Stimulated activated CD4-positive, alpha-beta T cell treated with anti-CD3 and anti-CD28 coated beads, Interleukin-4, amount 100 ng/mL, for 4 hours (primary cell): ENCODE measurements at places on chromosomes 13 and 19.

DNA sequence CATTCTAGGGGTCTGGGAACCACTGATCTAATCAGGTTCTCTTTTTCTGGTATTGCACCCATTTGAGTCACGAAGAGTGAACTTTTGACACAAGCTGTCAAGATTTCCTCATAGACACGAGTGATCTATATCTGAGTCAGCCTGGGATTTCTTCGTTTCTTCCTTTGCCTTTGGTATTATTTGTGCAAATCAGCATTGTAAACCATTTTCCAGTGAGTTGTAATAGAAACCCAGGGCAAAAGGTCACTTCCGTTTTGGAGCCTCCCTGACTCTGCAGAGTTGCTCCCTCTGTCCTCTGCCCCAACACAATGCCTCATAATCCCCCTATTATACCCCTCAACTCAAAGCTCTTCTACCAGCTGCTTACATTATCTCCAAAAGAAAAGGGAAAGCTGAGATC, 615.1 kb downstream of the EFNB2 start:
- DNase-seq = no peak

GRCh38 chr13:19283836-19284235, 102.2 kb upstream of the TUBA3C start:
- no peak for DNase-seq

GRCh38 chr13:38255600-38255999, 94.1 kb upstream of the UFM1 start:
- no peak for DNase-seq

- no peak for DNase-seq
Measured at GRCh38 chr19:14061751-14062557, at the start of gene PALM3. Gene PALM3, minus strand, starts transcription at chr19:14062076. Its CDS starts 96 bp downstream, at chr19:14061980.

- DNase-seq = no peak
Measured at GRCh38 chr13:98648686-98649085, 71.8 kb upstream of the STK24 start.

GRCh38 chr13:82344867-82345266, 1537.4 kb downstream of the SLITRK1 start:
- DNase-seq = no peak

GRCh38 chr19:29908963-29909944, 32.8 kb upstream of the URI1 start:
- no peak for DNase-seq

DNA sequence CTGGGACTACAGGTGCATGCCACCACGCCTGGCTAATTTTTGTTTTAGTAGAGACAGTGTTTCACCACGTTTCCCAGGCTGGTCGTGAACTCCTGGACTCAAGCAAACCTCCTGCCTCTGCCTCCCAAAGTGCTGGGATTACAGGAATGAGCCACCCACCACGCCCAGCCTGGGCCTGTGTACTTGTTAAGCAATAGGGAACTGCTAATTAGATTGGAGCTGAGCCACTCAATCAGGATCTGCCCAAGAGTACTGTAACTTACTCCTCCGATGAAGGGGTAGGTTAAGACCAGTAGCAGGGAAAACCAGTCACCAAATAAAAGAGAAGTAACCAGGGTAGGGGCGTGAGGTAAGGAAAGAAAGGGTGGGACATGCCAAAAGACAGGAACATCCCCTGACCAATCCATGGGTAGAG, 2.3 kb downstream of the DDX39A start:
- no peak for DNase-seq

GRCh38 chr13:111201304-111201940, 86.3 kb downstream of the ARHGEF7 start:
- DNase-seq = no peak

DNA sequence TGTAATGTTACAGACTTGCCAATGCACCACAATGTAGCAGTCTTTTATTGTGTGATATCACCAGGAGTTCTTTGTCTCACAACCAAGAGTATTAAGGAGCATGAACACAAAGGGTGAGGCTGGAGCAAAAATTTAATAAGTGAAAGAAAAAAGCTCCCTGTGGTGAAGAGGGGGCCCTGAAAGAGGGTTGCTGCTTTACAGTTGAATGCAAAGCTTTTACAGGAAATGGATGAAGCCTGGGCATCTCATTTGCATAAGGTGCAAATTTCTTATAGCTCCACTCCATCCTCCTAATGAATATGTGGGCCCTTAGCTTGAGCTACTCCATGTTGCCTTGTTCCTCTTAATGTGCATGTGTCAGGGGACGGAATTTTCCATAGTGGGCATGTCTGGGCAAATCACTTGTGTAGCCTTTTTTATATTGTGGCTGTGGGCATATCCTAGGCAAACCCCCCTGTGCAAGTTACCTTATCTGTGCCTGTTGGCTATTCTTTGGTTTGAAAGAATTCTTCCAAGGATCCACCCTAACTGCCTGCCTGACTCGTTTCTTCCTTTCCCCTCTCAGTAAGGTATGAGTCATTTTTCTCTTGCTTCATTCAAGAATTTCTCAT, 45.3 kb upstream of the TRPC4 start:
- no peak for DNase-seq

- DNase-seq = no peak
Measured at GRCh38 chr13:108595436-108596274, 33.8 kb upstream of the MYO16 start.

DNA sequence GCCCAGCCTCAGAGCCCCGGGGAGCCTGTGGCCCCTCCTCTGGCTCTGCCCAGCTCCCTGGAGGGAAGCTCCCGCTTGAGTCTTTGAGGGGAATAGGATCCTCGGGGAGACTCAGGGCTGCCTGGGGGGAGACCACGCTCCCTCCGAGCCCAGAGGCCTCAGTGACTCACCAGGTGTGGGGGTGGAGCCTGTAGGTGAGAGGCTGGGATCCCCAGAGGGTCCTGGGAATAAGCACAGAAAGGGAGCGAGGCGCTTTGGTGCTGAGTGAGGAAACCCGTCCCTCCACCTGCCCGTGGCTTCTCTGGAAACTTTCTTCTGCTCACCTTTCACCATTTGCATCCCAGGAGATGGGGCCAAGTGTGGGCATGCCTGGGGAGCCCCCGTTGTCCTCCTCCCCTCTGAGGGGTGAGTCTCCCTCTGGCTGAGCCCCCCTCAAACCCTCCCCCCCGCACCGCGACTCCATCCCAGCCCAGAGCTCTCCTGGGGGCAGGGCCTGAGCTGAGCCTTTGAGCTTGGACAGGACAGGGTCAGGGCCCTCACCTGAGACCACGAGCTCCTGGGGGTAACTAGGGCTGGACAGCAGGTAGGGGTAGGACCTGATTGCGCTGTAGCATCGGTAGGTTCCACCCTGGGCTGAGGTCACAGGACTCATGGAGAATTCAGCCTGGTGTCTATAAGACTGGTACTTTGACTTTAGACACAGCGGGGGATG, 2.7 kb downstream of the LILRB5 start:
- no peak for DNase-seq

DNA sequence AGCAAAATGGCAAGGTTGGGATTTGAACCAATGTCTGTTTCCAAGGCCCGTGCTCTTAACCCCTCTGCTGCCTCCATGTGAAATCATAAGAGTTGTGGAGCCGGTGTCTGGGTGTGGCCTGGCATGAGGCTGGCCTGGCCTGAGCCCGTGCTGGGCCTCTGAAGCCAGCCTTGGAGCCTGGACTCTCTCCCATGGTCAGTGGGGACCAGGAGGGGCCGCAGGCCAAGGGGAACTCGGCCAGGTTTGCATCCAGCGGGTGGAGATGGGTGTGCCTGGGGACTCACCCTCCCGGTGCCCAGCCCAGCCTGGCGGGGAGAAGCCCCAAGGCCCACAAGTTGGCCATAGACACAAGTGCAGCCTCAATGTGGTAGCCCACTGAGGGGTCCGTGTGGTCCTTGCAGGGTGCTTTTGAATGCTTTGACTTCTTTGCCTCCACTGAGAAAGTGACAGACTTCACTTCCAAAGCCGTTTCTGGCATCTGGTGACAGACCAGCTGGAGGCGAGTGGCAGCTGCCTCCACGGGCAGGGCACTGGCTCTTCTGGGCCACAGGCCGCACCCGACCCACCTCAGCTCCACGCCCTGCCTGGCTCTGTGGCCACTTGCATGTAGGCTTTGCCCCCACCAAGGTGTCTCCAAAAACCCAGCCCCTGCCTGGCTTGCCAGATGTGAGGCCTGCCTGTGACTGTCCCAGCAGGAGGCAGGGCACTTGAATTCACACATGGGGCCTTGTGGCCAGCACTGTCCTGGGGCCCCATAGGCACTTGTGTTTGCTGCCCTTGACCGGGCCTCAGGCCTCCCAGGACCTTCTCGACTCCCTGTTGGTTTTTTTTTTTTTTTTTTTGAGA, 26.2 kb upstream of the NCCRP1 start:
- DNase-seq = no peak
